Stimulated activated CD4-positive, alpha-beta T cell treated with anti-CD3 and anti-CD28 coated beads, Interleukin-15, amount 100 ng/mL, for 1 hour (primary cell): ENCODE measurements at places on chromosomes 6 and 20.

DNA sequence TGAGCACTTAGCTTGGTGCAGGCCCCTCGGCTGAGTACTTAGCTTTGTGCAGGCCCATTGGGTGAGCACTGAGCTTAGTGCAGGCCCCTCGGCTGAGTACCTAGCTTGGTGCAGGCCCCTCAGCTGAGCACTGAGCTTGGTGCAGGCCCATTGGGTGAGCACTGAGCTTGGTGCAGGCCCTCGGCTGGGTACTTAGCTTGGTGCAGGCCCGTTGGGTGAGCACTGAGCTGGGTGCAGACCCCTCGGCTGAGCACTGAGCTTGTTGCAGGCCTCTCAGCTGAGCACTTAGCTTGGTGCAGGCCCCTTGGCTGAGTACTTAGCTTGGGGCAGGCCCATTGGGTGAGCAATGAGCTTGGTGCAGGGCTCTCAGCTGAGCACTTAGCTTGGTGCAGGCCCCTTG lies 387.1 kb downstream of the THBS2 start:
- DNase-seq: no peak

DNA sequence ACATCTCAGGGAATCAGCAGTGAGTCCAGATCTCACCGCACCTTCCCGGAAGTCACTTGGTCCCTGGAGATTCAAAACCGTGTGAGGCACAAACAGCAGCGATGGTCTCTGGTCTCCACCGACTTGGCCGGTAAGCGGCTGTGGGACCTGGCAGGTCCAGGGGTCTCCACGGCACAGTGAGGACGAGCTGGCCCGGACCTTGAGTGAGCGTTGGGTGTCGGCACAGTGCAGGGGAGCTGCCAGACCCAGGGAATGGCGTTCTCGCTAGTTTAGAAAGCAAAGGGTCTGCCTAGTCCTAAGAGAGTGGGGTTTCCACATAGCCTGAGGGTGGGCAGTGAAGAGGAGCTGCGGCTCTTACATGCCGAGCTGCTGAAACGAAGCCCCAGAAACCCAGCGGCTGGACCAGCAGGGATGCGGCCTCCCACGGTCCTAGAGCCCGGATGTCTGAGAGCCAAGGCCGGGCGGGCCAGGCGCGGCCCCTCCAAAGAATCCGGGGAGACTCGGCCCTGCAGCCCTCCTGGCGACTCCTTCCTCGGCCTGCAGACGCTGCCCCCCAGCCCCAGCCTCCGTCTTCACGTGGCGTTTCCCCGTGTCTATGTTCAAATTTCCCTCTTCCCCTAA lies 185.0 kb downstream of the ERMARD start:
- no peak for DNase-seq

- no peak for DNase-seq
Observed at GRCh38 chr6:10297832-10298231, 117.0 kb downstream of the TFAP2A start.

GRCh38 chr20:14861028-14861699 lies 523.8 kb upstream of the FLRT3 start:
- no peak for DNase-seq

GRCh38 chr6:71238351-71238750 lies 50.3 kb upstream of the OGFRL1 start:
- no peak for DNase-seq

DNA sequence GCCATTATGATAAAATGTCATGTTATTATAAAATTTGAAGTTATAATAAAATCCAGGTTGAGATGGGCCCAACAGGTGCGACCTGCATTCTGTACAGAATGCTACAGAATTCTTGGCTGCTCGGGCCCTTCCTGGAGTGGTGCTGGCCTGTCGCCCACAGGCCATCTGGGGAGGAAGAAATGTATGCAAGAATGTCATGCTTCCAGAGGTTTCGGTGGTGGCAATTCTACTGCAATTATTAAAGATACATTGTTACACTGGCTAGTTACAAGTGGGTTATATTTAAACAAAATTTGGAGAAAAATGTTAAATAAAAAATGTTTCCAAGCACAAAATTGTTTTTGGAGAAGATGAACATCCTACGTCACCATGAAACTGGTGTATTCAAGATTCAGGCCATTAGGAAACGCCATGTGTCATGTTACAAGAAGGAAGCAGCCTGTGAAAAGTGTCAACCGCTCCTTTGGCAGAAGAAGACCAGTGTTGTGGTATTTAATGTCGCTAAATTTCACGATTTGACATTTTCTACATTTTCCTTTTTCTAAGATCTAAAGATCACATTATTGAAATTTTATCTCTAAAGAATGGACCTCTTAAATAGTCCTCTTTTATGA lies 7.1 kb downstream of the RAMACL start:
- DNase-seq: no peak

GRCh38 chr6:75467284-75467683 lies 26.3 kb downstream of the FILIP1 start:
- DNase-seq: no peak

GRCh38 chr6:139597771-139598755 lies 223.6 kb upstream of the CITED2 start:
- DNase-seq: no peak

- no peak for DNase-seq
Observed at GRCh38 chr6:23181356-23182110, 612.2 kb downstream of the HDGFL1 start.

GRCh38 chr6:43807228-43808061 lies 37.4 kb downstream of the VEGFA start:
- DNase-seq: no peak

DNA sequence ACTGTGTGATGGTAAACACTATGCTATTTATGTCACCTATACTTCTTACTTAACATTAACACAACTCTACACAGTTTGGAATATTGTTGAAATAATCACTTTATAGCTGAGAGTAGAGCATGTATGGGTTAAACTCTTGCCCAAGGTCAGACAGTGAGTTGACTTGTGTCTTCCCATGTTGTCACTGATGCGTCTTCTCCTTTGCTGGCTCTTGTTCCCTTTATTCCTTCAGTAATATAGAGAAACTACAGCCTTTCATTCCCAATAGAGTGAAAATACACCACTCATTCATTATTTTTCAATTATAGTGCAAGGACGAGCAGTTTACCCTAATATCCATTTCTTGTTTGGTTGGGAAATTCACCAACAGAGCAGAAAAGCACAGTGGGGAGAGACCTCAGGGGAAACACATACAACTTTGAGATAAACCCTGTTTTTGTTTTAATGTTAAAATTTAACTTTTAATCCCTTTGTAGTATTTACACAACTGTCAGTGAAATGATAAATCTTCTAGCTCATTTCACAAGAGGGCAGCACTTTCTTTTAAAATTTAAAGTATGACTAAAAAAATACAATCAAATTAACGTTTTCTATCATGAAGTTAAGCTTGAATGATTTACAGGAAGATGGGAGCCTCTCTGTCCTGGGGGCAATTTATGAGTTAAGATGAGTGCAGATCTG lies 363.0 kb downstream of the UTRN start:
- DNase-seq: no peak

DNA sequence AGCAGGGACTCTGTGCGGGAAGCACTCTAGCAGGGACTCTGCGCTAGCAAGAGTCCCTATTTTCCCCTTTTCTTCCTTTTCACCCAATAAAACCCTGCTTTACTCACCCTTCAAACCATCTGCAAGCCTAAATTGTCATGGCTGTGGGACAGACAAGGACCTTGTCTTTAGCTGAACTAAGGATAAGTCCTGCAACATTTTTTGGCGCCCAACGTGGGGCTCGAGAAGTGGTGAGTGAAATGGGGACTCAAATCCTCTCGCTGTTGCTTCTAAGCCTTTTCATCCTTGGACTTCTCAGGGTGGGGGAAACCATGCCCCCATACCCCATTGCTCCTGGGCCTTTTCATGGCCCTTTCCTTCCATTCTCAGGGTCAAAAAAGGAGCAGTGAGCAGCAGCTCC lies 46.4 kb downstream of the IMPG1 start:
- no peak for DNase-seq

DNA sequence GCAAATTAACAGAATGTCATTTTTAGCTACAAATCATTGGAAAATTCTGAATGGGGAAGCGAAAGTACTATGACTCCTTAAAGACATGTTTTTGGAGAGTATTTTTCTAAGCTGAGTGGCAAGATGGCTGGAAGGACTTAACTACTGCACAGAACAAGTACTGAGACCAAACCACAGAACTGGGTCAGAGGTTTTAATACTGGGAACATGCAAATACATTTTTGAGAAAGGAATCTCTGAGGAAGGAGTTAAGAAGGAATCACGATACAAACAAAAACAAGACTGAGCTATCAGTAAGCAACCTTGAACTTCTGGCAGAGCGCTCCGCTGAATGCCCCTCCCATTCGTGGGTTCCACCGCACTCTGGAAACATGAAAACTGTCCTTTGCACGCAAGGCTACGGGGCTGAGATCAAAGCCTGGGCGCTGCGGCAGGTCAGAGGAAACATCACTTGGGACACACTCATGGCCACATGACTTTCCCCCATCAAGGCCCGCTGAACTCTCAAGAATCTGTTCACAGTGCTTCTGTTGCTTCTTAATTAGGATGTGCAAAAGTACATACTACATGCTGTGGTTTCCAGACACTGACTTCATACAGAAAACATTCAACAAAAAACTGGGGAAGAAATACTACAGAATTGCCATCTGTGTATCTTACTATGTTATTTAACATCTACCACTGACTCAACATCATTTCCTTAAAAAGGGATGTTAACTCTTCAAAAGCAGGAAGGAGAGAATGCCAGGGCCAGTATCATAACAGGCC lies 27.8 kb downstream of the SLC23A2 start:
- DNase-seq: no peak

DNA sequence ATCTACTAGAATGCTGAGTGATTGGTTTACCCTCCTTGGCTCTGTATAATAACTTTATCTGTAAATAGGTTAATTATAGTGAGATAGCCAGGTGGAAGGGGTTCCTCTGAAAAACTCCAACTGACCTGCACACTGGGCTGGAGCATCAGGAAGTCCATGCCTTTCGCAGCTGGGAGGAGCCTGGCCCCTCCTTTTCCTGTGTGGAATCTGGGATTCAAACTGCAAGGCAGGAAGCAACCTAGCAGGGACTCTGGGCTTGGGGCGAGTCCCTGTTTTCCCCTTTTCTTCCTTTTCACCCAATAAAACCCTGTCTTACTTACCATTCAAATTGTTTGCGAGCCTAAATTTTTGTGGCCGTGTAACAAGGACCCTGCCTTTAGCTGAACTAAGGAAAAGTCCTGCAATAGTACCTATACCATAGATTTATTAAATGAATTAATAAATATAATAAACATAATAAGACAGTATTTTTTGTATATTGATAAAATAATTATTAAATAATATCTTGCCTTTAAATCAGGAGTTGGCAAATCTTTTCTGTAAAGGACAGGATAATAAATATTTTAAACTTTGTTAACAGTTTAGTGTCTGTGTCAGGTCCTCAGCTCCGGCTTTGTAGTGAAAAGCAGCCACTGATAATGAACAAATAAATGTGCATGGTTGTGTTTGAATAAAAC lies 406.2 kb upstream of the MMS22L start:
- no peak for DNase-seq

DNA sequence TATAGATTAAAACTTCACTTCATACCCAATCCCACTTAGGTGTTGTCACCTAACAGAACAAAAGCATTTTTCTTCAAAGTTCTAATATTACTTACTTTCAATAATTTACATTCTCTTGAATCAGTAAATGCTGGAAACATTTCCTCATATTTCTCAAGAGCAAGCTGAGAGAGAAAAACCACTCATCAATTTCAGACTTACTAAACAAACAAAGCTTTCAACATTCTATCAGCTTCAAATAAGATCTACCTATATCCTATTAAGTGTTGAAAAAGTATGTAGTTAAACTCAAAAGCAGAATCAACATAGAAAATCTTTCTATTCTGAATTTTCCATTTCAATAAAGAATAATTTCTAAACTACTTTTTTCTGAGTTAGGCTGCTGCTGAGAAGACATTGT lies 17.8 kb downstream of the GZF1 start:
- DNase-seq: no peak

DNA sequence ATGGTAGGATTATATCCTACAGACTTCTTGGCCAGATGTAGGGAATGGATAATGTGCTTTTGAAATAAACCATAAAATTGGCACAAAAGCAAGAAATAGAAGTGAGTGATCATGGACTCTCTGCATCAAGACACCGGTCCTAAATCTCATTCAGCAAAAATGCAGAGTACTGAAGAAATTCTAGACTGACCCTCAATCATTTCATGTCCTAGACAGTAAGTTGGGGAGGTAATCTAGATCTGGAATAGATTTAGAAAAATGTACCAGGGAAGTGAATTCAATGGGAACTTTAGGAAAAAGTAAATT lies 69.7 kb upstream of the ADTRP start:
- DNase-seq: no peak

DNA sequence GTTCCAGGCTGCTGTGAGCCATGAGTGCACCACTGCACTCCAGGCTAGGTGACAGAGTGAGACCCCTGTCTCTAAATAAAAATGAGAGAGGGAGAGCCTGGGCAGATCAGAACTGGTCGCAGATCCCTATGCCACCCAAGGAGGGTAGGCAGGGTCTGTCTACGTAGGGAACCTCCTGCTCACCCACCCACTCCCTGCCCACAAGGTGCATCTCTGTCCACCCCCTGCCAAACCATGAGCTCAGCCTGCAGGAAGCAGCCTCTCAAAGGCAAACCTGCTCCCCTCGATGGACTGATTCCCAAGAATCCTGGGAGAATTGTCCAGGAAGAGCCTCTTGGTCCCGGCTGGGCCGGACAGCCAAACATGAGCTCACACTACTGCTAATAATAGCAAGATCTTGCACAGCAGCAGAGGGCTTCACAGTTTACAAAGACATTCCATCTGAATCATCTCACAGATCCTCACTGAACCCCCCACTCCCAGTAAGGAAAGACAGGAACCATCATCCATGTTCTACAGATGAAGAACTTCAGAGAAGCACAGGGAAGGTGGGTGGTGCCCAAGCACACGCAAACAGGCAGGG lies 27.8 kb upstream of the TLDC2 start:
- DNase-seq: no peak

DNA sequence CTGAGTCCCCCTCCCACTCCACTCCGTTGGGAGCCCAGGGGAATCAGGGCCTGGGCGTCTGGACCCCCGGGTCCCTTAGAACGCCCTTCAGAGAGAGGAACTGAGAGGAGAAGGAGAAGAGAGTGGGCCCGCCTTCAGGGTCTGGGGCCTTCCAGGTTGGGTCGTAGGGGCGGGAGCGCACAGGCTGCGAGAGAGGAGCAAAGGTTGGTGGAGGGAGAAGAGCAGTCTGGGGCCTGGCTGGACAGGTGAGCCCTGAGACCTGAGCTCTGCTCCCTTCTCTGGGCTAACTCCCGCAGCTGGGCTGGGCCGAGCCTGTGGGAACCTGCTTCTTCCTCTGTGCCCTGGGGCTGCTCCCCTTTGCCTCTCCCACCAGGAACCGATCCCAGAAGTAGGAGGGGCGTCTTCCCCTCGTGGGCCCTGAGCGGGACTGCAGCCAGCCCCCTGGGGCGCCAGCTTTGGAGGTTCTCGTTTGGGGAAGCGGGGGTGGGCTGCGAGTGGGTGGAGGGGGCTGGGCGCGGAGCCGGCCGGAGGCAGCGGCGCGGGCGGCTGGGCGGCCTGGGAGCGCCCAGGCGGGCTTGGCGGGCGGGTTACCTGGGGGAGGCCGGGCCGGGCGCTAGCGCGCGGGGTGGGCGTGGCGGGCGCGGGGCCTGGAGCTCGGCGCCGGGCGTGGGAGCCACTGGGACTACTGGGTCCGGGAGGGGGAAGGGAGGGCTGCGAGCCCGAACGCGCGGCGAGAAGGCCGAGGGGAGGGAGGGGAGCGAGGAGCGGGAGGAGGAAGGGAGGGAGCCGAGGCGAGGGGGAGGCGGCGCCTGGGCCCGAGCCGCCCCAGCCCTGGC lies at the start of gene DDR1:
TSS of gene DDR1 (plus strand) at position 835 of the 836 bp plus-strand sequence. CDS start 4,211 bp downstream, outside the sequence.
- DNase-seq: peak; percentile 37

- DNase-seq: peak; percentile 23
Observed at GRCh38 chr20:53582574-53583351, 10.9 kb downstream of the ZNF217 start.
